ENCODE measurements at places on chromosomes 7 and 10.

- no peak for DNase-seq
Observed at GRCh38 chr10:86085686-86086085, 280.9 kb downstream of the GRID1 start.

GRCh38 chr7:38335492-38336147 lies 62.2 kb upstream of the TARP start:
- peak; percentile 65 for DNase-seq

DNA sequence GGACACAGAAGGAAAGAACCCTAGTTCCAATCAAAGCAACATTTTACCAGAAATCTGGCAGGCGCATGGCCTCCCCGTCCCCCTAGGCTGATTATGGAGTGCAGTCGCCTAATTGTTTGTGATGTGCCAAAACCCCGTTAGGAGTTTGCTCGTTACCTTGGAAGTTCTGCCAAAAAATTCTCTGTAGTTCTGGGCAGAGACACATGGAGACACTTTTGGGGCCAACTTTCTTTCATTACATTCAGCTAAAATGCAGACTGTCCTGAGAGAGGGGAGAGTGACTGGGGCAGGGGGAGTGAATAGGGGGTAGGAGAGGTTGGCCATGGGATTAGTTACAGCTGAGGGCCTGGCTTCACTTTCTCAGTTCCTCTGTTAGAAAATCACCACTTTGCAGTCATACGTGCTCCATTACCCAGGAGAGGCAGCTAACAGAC lies 158.0 kb upstream of the NPVF start:
- DNase-seq = no peak

DNA sequence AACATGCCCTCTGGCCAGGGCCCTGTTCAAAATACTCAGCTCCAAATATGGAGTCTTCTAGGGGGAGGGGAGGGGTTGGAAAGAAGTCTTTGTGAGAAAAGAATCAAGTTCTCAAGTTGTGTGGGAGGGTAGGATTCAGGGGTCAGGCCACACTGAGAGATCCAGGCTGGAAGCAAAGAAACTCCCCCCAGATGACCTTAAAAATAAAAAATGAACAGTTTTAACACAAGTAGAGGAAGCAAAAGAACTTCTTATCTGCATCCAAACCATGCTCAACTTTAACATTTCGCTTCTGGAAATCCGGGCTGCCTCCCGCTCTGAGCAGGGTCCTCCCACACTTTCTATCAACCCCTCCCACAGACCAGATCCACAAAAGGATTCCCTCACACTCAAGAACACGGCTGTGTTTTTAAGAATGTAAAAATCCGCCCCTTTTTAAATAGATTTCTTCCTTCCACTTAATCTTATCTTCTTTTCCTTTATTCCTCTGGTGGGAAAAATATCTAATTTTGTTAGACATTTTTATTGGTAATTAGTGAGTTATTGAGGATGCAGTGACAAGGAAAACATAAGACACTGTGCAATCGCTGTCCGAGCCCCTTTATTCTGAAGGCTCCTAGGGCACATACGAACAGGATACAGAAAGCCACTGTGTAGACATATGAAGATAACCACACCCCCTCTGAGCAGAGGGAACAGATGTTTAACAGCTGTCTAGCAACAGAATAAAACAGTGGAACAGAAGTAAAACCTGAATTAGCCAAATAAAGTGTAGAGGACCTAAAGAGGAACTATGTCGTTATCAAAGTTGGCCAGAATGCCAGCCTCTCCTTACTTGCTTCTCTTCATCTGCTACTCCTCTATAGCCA lies 43.8 kb downstream of the CYTH3 start:
- DNase-seq = no peak

GRCh38 chr10:50394832-50395231 lies 143.5 kb upstream of the ASAH2 start:
- no peak for DNase-seq

DNA sequence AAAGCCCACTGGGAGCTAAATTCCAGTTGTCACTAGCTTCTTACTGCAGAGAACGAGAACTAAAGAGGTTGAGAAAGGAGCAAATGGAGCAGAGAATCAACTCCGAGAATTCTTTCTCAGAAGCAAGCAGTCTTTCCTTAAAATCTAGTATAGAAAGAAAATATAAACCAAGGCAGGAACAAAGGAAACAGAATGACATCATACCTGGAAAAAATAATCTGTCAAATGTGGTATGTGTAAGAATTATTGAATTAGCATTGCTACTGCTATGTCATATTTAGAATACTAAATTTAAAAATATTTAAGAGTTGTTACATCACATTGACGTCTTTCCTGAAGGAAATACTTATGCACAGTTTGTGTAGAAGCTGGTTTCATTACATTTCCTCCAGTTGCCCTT lies 4.3 kb downstream of the SLF2 start:
- no peak for DNase-seq

GRCh38 chr10:350981-351501 lies 215.8 kb downstream of the ZMYND11 start:
- DNase-seq = no peak

DNA sequence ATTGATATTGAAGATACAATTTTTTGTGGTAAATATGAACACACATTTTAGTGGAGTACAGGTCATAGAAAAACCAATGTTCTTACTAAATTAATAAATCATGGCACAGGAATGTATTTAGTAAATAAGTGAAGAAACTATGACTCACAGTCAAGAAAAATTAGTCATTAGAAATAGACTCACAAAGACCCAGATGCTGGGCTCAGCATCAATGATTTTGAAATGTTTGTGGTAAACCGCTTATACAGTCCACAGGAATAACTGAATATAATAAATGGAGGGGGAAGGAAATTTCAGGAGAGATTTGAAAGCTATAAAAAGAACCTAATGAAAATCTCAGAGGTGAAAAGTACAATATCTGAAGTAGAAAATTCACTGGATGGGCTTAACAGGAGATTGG lies 138.3 kb upstream of the ADCY1 start:
- DNase-seq = peak; percentile 31

DNA sequence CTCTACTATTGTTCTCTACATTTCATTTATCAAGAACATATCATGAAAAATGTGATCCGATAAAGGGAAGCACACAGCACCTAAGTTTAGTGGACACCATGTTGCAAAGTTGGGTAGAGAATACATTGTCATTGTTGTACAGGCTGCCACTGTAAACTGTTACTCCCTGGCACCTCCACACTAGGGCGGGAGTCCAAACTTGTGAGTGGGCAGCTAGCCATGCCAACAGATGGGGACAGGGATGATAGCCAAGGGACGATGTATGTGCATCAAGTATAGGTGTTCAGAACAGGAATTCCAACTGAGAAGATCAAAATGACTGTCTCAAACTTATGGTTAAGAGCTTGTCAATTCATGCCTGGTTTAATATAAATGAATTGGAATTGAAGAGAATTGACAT lies 31.1 kb upstream of the COMMD3 start:
- no peak for DNase-seq

DNA sequence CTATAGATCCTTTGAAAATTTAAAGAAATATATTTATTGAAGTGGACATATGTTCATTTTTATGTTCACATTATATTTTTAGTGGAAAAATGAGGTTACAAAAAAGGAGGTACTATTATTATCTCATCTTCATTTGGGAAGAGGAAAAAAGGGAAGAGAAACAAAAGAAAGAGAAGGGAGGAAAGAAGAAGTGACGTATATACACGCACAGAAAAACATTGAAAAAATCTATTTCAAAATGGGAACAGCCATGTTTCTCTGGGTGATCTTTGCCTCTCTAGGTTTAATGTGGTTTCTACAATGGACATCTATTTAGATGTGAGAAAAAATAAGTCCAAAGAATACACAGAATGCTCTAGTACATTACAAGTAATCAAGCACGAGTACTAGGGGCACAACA lies 14.8 kb downstream of the ANK3 start:
- no peak for DNase-seq

DNA sequence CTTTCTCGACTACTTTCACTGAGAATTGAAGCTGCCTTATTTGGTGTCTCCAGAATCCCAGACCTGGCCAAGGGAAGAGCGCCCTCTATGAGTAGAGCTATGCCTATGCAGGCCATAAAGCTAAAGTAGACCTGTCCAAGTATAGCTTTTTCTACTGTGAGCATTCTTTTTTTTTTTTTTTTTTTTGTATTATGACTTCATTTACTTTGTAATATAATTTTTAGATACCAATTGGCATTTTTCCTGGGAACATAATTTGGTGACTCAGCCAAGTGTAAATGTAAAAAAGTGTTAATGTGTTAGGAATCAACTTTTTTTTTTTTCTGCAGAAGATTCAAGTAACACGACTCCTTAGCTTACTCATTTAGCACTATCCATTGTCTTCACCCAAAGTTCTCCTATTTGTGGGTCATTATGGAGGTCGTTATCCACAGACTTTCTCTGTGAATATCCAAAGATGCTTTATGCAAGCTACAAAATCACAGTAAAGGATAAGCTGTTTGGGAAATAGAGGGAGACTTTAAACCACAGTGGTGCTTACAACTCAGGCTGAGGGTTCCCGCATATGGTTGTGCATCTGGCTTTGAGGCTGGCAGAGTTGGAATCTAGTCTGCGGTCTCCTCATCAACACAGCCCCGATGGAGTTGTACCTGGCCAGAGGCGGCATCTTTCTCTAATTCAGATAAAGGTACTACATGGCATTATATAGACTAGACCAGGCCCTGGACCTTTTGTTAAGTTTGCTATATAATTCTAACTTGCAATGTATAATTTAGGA lies 1040.2 kb upstream of the SORCS1 start:
- DNase-seq = peak; percentile 41

DNA sequence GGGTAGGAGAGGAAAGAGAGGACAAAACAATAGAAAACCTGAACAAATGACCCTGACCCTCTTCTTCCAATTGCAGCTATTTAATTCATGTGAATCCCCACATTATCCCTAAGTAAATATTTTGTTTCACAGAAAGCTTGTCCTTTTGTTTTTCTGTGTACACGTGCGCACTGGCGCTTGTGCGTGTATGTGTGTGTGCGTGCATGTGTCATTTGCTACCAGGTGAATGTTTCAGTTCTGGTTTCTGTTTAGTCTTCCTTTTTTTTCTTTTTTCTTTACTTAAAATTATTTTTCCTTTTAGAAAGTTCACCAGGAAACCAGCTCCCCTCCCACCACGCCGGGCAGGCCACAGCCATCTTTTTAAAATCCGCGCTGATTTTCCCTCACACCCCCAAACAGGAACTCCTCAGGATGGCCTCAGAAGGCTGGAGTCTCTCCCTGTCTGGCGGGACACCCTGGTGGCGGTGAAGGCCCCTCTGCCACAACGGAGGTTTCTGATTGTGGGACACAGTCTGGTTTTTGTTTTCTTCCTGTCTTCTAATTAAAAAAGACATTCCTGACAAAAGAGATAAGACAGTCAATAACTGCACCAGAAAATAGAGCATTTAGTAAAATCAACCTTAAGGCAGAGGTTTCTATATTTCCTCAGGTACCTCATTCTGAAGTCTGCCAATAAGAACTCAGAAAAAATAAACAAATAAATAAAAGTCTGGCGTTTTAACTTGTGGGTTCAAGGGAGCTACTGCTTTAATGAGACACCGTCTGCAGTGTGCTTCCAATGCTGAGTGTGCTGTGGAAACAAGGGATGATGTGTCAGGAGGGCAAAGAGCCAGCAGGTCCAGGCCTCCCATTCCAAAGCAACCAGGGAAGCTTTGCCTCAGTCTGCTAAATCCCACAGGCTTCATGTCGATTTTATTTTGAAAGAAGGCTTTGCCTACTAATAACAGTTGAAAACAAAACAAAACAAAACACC lies 17.4 kb downstream of the IRF5 start:
- DNase-seq = peak; percentile 20

DNA sequence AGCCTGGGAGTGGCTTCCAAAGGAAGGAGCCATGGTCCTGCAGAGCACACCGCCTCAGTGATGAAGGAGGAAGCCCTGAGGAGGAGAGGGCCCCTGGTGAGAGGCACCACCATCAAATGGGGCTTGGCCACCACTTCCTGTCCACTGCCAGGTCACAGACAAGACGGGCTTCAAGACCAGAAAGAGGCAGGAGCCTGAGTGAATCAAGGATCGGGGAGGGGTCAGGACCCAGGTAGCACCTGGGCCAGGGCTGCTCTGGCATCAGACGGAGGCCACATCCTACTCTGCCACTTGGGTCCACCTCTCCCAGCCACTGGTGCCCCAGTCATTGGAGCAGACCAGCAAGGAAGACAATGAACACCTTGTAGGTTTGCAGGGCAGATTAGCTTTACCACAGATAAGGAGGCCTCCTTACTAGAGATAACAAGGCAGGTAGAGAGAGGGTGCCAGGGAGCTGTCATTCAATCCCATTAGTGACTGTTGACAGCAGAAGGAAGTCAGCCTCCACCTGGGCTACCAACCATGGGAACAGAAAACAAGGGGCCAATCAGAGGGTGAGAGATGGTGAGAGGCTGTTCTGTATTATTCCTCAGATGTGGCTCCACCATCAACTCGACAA lies 143.4 kb downstream of the TNS3 start:
- no peak for DNase-seq

- DNase-seq = no peak
Observed at GRCh38 chr7:40093631-40094350, 40.6 kb downstream of the MPLKIP start.

- no peak for DNase-seq
Observed at GRCh38 chr10:133199992-133200611, 29.9 kb upstream of the UTF1 start.

Data from skeletal muscle cell (primary cell).